ENCODE measurements at places on chromosomes 2 and 18.

DNA sequence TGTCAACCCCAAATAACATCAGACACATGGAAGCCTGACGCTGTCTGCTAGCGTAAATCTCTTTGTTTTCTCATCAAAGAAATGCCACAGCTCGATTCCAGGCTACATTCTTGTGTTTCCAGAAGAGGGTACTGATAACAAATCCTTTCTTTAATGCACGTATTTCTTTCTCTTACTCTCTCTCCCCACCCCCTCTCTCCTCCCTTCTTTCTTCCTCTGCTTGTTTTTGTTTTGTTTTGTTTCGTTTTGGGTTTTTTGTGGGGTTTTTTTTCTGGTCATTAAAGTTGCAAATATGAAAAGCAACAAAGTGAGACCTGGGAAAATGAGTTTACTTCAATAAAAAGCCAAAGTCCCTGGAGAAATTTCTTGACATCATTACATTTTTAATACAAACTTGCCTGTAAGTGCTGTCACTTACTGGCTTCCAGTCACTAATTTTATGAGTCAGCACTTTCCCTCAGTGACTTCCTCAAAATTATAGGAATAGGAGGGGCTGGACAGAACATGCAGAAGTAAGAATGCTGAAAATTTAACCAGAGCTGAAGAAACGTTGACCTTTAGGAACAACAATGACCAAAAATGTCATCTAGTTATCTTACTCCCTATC, 106.7 kb upstream of the NABP1 start:
- DNase-seq: peak; percentile 63

GRCh38 chr2:44397447-44398175, 35.9 kb downstream of the CAMKMT start:
- no peak for DNase-seq

- no peak for DNase-seq
Observed at GRCh38 chr2:60468382-60469085, 84.9 kb downstream of the BCL11A start.

DNA sequence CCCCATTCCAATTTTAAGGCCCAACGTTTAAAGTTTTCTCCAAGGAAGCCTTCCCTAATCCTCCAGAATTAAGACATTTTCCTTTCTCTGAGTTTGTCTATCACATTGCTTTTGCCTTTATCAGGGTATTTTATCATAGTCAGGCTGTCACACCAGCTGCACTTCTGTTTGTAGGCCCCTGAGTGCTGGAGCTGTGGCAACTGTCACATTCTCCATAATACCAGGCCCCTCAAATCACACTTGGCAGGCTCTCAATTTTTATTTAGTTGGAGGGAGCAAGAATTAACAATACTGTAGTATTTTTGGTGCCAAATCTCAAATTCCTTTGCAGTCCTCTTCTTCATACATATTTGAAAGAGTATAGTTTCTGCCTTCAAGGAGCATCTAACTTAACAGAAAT, 122.2 kb downstream of the FSHR start:
- no peak for DNase-seq

GRCh38 chr2:219522111-219523030, 8.1 kb downstream of the ASIC4 start:
- no peak for DNase-seq

- DNase-seq: no peak
Observed at GRCh38 chr2:161133366-161133765, 26.9 kb upstream of the TANK start.
